IgD-negative memory B cell (primary cell): ENCODE measurements at places on chromosomes 5 and 9. TPM values are rescaled to one million over a fixed set of nuclear protein-coding genes. Genes with fewer than 3 reads are reported as not detected.

The LRRC70 gene
- polyA plus RNA-seq, result not detected

The F2RL2 gene
- polyA plus RNA-seq, result 0.11 TPM

The MAP3K1 gene
- 69.8 TPM for polyA plus RNA-seq

The ZDHHC12 gene
- polyA plus RNA-seq, result 55.3 TPM

The SLC1A3 gene
- not detected for polyA plus RNA-seq

The GABRA6 gene
- not detected for polyA plus RNA-seq

The NDST1 gene
- polyA plus RNA-seq, result 3.1 TPM
